ENCODE measurements at places on chromosomes 2 and 18. TPM values are rescaled to one million over a fixed set of nuclear protein-coding genes. Genes with fewer than 3 reads are reported as not detected.

IL36G gene
- total RNA-seq: not detected

DNA sequence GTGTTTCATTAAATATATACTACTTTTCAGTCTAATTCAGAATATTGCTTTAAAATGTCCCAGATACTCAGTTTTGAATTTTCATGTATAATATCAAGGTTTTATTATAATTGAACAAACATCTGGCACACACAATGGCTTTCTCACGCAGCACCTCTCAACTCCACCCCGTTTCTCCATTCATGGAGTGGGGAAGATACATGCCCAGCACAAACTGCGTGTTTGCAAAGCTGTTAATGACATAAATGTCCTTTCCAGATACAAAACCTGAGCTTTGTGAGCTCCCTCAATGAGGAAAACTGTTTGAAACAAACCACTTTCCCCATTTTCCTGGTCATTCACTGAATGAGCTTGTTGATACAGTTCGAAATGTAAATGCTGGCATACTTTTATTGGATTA is 150.3 kb upstream of the RASGRP3 start:
- no peak for DNase-seq

DNA sequence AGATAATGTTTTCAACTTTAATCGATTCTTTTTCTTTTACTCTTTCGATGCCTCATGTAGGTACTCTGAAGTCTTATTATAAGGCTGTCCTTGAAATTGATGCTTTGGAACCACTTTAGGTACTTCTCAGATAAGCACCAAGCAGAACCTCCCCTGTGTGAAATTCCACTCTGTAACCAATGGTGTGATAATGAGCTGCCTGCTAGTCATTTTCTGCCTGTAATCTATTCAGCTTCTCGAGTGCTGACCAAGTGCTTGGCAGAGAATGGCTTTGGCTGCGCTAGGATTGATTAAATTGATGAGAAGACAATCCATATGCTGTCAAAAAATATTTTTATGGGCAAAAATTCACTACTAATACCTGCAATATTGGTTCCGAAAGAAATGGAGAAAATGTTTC is 132.1 kb upstream of the STON1 start:
- DNase-seq: no peak

DNA sequence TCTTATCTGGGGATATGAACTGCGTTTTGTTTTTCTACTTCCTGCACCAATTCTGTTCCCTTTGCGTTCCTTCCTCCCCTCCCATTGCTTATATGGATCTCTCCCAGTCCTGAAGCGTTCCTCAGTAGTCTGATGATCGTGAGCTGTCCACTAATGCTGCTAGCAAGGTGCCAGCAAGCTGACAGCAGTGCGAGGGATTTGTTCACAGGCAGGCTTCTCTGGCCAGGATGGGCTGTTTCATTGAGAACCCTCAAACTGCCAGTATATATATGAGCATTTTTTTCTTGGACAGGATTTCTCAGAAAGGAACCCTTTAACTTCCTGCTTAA is 40.1 kb downstream of the GTF3C3 start:
- no peak for DNase-seq

DNA sequence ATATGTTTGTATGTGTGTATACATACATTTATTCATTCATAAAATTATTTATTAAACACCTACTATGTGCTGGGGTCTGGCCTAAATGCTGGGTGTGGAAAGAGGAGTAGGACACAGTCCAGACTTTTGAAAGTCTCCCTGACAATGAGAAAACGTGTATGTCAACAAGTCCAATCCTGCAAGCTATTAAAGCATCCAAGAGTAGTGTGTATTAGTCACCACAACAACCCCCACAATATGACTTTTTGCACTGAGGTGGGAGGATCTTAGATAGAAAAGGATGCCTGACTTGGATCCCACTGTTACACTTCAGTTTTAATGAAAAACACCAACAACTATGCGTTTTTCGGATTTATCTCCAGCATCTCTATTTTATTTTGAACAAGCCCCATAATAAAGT is 446.4 kb downstream of the EPHA4 start:
- DNase-seq: no peak

LONRF2 gene
- total RNA-seq: 91.7 TPM

GRCh38 chr2:47631792-47632398 is 151.1 kb upstream of the MSH6 start:
- peak; percentile 80 for DNase-seq

ACSL3 gene
- total RNA-seq: 84.6 TPM

GAREM2 gene
- total RNA-seq: 2.3 TPM

- no peak for DNase-seq
Measured at GRCh38 chr2:132816234-132816633, 146.2 kb upstream of the LYPD1 start.

- no peak for DNase-seq
Measured at GRCh38 chr2:105582952-105583660, 161.6 kb upstream of the NCK2 start.

Data from adrenal gland (tissue), 19 donors.